Suprapubic skin (tissue), 4 donors: ENCODE measurements at places on chromosomes 5 and 9. TPM values are rescaled to one million over a fixed set of nuclear protein-coding genes. Genes with fewer than 3 reads are reported as not detected.

The ZNF462 gene
- total RNA-seq: 33.7 TPM

The C1QTNF2 gene
- total RNA-seq: not detected

The TPPP gene
- 22.2 TPM for total RNA-seq

The FAXDC2 gene
- total RNA-seq: 28.8 TPM

The SEMA4D gene
- 50.1 TPM for total RNA-seq

The NR4A3 gene
- total RNA-seq: 2.3 TPM

DNA sequence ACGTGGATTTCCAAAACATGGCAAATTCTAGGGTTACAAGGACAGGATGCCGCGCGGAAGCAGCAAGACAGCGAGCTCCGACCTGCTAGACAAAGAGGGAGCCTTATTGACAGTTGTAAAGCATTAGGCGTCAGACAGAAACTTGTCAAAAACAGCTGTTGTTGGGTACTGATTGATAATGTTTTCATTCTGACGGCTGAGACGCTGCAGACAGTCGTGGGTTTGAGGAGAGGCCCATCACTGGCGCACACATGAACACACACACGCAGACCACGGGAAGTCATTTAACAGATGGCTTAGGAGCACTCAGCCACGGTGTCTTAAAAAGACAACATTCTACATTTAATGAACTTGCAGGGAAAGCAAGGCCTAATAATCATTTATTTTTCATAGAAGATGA is 324.0 kb downstream of the NDUFS4 start:
- H3K36me3 ChIP-seq: no peaks in the 10 kb centered on the region
- no peak overlapping the region for H3K4me3 ChIP-seq
- H3K27ac ChIP-seq: no peak overlapping the region
- no peak for DNase-seq
- no peaks in the 10 kb centered on the region for H3K4me1 ChIP-seq

DNA sequence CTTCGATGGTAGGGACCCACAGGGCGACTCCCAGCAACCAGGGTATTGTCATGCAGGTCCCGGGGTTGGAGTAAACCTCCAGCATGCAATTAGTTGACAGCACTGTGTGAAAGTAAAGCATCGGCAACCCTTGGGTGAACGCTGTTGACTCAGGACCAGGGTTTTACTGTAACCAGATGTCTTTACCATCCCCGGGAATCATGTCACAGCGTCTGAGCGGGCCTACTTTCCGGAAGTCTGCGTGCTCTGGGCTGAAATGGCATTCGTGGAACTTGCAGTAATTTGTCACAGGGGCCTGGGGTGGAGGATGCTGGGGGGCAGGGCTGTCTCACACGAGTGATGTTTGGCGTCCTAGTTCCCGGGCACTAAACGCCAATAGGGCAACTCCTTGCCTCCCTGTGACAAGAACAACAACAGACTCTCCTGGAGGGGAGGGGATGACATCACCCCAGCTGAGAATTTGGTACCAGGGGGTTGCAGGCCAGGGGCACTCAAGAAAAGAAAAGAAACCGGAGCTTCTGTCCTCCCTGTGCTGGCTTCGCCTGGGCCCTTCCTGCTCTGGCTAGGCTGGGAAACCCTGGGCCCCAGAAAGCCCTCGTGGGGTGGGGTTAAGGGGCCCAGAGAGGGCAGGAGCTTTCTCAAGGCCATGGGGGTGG is 10.1 kb upstream of the UBAC1 start:
- H3K4me3 ChIP-seq: no peak overlapping the region
- H3K36me3 ChIP-seq: no peaks in the 10 kb centered on the region
- peaks cover 10% of the 10 kb centered on the region for H3K27me3 ChIP-seq
- no peak overlapping the region for H3K27ac ChIP-seq

DNA sequence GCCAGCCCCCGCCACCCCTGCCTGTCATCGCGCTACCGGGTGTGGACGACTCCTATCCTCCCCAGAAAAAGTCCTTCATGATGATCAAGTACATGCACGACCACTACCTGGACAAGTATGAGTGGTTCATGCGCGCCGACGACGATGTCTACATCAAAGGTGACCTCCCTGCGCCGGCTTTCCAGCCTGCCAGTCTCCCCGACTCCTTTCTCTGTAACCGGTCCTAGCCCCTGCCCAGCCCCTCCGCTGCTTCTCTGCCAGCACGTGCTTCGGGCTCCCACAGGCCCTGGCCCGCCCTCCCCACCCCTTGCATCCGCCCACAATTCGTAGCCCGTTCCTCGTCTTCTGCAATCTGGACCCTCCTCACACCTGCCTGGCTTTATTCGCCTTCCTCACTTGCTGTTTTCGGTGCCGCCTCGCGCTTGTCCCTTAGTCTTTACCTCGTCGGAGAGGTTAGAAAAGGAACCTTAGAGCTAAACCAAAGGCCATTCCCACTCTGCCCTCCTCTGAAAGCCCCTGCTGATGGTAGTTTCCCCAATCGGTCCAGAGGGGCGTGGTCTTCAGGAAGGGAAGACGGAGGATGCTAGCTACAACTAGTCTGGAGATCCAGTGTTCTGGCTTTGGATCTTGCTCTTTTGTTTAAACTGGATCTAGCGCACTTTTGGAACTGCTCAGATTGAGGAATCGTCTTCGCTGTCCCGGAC is 1.4 kb downstream of the CHSY3 start:
- peak overlapping the region; percentile 59 for H3K27ac ChIP-seq
- H3K4me3 ChIP-seq: peak overlapping the region; percentile 72
- H3K36me3 ChIP-seq: no peaks in the 10 kb centered on the region
- peaks cover 17% of the 10 kb centered on the region for H3K27me3 ChIP-seq

GRCh38 chr9:78821126-78821822 is 524.3 kb downstream of the PSAT1 start:
- no peak for DNase-seq
- no peaks in the 10 kb centered on the region for H3K36me3 ChIP-seq
- H3K4me3 ChIP-seq: no peak overlapping the region
- H3K27ac ChIP-seq: no peak overlapping the region

GRCh38 chr5:35815089-35815936 is 41.4 kb upstream of the IL7R start:
- no peak overlapping the region for H3K4me3 ChIP-seq
- no peak overlapping the region for H3K27ac ChIP-seq
- H3K27me3 ChIP-seq: no peaks in the 10 kb centered on the region
- no peaks in the 10 kb centered on the region for H3K36me3 ChIP-seq
- DNase-seq: no peak
- H3K4me1 ChIP-seq: no peaks in the 10 kb centered on the region

DNA sequence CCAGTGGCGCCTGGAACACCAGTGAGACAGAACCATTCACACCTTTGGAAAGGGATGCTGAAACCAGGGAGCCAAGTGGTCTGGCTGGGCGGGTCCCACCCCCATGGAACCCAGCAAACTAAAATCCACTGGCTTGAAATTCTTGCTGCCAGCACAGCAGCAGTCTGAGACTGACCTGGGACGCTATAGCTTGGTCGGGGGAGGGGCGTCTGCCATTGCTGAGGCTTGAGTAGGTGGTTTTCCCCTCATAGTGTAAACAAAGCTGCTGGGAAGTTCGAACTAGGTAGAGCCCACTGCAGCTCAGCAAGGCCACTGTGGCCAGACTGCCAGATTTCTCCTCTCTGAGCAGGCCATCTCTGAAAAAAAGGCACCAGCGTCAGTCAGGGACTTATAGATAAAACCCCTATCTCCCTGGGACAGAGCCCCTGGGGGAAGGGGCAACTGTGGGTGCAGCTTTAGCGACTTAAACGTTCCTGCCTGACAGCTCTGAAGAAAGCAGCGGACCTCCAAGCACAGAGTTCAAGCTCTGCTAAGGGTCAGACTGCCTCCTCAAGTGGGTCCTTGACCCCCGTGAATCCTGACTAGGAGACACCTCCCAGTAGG is 42.0 kb upstream of the FKTN start:
- DNase-seq: no peak
- no peak overlapping the region for H3K27ac ChIP-seq
- no peak overlapping the region for H3K4me3 ChIP-seq
- no peaks in the 10 kb centered on the region for H3K4me1 ChIP-seq
- no peaks in the 10 kb centered on the region for H3K27me3 ChIP-seq

DNA sequence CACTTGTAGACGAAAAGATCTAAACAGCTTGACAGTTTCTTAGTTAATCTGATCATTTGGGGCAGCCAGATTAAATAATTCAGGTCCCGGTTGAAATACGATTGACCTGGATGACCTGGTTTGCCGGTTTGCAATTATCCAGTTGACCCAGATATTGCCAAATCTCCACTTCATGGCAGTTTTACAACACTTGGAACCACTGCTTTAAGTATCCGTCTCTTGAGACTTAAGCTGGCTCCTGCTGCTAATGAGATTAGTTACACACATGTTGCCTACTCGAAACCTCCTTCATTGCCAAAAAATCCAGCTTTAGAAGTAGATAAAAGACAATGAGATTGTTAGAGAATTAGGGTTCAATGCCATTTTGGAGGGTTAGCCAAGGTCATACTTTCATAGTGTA is 136.2 kb upstream of the HAPLN1 start:
- H3K4me1 ChIP-seq: no peaks in the 10 kb centered on the region
- DNase-seq: no peak
- no peak overlapping the region for H3K27ac ChIP-seq

DNA sequence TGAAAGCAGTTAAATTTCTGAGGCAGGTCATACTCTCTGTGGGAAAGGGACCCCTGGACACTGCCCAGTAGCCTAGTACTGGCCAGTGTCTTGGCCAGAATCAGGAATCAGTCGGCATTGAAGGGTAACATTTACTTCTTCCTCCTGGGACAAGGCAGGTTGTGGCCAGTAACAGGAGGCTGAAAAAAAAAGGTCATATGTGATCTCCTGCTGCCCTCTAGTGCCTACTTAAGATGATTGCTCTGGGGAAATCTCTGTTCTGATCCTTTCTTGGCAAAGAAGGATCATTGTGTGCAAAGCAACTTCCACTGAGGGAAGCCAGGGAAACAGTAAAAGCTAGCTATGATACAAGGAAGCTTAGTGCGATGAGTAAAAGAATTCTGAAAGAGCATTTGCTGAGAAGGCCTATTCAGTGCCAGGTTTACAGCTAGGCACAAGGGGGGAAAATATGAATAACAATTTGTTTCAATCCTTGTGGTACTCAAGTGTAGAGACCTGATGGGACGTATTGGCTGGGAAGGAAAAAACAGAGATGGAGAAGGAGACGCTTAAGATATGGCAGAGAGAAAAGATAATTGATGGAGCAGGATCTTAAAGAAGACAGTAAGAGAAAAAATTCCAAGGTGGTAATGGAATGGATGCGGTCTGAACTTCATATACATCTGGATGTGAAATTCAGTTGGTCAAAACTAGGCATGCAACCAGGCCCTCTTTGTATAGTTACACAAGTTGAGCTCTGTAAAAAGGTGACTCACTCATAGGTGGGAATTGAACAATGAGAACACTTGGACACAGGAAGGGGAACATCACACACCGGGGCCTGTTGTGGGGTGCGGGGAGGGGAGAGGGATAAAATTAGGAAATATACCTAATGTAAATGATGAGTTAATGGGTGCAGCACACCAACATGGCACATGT is 25.8 kb upstream of the TRIM32 start:
- no peak for DNase-seq
- no peaks in the 10 kb centered on the region for H3K27me3 ChIP-seq
- no peak overlapping the region for H3K4me3 ChIP-seq
- peaks cover 3% of the 10 kb centered on the region for H3K4me1 ChIP-seq
- H3K27ac ChIP-seq: no peak overlapping the region

GRCh38 chr9:20236676-20237075 is 385.6 kb downstream of the MLLT3 start:
- no peaks in the 10 kb centered on the region for H3K36me3 ChIP-seq
- no peak overlapping the region for H3K27ac ChIP-seq
- DNase-seq: no peak
- H3K4me3 ChIP-seq: no peak overlapping the region
- no peaks in the 10 kb centered on the region for H3K27me3 ChIP-seq

GRCh38 chr9:100583014-100583802 is 5.3 kb downstream of the CAVIN4 start:
- no peak overlapping the region for H3K27ac ChIP-seq
- H3K36me3 ChIP-seq: no peaks in the 10 kb centered on the region
- no peak overlapping the region for H3K4me3 ChIP-seq
- no peaks in the 10 kb centered on the region for H3K27me3 ChIP-seq
- H3K4me1 ChIP-seq: no peaks in the 10 kb centered on the region

- no peak overlapping the region for H3K27ac ChIP-seq
- H3K27me3 ChIP-seq: no peaks in the 10 kb centered on the region
- no peak overlapping the region for H3K4me3 ChIP-seq
- no peaks in the 10 kb centered on the region for H3K36me3 ChIP-seq
- DNase-seq: no peak
Measured at GRCh38 chr5:147309621-147310020, 74.8 kb downstream of the STK32A start.

- no peaks in the 10 kb centered on the region for H3K36me3 ChIP-seq
- peak overlapping the region; percentile 16 for H3K27ac ChIP-seq
- H3K27me3 ChIP-seq: no peaks in the 10 kb centered on the region
- DNase-seq: no peak
- H3K4me1 ChIP-seq: peaks cover 8% of the 10 kb centered on the region
Measured at GRCh38 chr9:86773422-86773945, 173.8 kb downstream of the GAS1 start.

GRCh38 chr5:139569270-139569955 is 8.3 kb downstream of the UBE2D2 start:
- H3K27me3 ChIP-seq: no peaks in the 10 kb centered on the region
- no peak overlapping the region for H3K4me3 ChIP-seq
- no peak for DNase-seq
